Right lobe of liver (tissue), 6 donors: ENCODE measurements at places on chromosomes 4 and X.

- DNase-seq = no peak
Observed at GRCh38 chrX:48700951-48701653, 4.6 kb downstream of the SUV39H1 start.

DNA sequence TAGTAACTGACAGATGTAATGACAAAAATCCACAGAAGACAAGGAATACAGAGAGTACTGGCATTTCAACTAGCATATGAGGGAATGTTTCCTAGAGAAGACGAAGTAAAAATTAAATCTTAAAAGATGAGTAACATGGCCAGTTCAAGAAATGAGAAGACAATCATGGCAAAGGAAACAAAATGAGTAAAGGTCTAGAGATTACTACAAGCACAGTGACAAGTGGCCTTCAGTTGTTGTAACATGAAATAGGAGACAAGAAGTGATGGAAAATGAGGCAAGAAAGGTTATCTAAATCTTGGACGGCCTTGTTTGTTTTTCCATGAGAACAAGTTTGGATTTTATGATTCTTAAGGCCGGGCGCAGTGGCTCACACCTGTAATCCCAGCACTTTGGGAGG, 81.0 kb downstream of the PPA2 start:
- no peak for DNase-seq

DNA sequence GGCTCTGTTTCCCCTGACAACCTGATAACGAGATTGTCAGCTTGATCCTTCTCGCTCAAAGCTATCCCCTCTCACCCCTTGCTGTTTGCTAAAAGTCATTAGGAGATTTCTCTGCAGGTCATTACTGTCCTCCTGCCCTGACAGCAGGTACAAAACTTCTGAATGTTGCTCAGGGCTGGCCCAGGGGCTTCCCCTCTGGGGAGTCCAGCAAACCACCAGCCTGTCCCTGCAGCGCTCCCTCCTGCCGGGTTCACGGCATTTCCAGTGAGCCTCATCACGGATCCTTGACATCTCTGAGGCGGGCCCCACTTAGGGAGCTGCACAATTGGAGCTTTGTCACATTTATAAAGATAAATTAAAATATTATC, 5.2 kb upstream of the SORCS2 start:
- DNase-seq = no peak

- DNase-seq = no peak
Observed at GRCh38 chr4:31518796-31519250, 798.7 kb downstream of the PCDH7 start.

GRCh38 chr4:11606078-11606477, 177.4 kb upstream of the HS3ST1 start:
- no peak for DNase-seq

DNA sequence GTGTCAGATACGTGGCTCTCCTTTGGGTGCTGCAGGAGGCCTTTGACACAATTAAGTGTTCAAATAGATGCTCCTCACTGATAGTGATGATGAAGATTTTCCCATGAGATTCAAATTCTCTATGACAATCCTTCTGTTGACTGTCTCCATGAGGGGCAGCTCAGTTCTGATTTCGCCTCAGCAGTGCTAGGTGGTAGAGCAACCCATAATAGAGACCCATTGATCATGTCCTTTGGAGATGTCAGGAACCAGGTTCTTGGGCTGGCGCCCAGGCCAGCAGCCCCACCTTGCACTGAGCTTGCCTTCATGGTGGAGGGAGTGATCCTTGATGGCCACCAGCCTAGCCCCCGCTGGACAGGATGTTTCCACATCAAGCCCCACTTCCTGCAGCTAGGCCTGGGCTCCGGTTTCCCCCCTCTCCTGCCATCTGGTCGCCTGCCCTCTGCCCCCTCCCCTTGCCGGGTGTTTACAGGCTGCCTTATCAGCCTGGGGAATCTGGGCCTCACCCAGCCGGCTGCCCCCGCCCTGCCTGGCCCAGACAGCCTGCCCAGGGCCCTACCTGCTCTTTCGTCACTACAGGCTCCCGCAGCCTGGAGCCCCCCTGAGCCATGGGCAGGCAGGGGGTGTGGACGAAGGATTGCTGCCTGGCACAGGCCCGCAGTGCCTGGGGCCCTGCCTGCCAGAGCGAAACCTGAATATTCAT, 12.6 kb downstream of the ELF4 start:
- DNase-seq = no peak

DNA sequence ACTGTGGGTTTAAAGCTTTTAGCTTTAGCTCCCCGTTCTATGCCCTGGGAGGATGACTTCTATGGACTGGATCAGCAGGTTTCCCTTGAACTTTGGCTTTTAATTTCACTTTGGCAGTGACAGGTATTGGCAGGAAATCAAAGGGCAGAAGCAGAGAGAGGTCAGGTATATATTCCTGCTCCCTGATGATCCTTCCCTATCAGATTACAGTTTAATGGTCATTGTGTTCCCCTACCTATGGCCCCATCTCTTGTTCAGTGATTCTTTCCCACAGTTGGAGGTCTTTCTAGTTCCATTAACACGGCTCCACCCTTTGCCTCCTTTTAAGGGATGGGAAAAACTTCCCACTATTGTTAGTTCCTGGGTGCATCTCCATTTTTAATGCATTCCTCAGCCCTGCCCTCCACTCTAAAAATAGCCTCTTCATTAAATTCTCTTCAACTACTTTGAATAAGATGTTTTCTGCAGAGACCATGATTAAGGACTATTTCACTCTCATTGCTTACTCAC, 107.8 kb upstream of the TMEM47 start:
- no peak for DNase-seq

DNA sequence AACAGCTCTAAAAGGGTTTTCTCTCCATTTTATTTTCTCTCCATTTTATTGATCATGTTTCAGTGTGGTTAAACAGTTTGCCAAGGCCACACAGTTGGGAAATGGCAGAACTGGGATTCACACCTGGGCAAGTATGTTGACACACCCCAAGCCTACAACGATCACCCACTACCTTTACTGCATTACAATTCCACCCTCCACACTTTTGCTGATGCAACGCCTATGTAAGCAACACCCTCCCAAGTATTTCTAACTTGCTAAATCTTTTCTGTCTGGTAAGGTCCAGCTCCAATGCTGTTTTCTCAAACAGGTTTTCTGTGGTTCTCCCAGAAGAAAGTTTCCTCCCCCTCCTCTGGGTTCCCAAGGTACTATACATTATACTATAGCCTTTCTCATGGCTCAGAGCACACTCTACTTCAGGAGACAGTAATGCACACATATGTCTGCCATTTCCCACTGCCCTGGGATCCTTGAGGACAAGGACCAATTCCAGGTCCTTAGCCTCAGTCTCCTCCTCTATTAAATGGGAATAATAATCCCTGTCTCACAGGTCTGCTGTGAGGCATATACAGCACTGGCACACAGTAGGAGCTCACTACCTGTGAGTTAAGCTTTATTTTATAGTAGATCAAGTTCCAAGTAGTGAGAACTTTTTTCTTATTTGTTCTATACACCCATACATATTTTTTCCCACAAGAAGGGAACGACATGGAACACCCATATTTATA, 27.9 kb downstream of the IQSEC2 start:
- DNase-seq = no peak

- no peak for DNase-seq
Observed at GRCh38 chr4:159175989-159176375, 73.1 kb downstream of the RAPGEF2 start.
